ENCODE measurements at places on chromosomes 16 and 17.

- DNase-seq, result no peak
These were observed 70.5 kb downstream of the NDEL1 start for GRCh38 chr17:8506145-8506544.

DNA sequence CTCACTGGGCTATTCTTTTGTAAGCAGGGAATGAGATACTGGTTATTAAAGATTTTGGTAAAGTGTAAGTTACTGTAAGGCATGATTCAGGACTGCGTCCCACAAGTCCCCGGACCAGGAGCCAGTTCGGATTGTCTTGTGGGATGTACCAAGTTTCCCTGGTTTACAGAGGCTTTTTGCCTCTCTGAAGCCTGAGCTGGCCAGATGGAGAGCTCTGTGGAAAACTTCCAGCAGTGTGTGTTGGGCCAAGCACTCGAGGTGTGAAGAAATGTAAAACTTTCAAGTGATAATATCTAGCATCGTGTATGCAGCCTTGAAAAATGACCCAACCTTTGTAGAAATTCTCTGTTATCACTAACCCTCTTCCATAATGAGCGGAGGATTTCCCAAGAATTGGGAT is 2.4 kb downstream of the EPN2 start:
- DNase-seq, result peak; percentile 6

DNA sequence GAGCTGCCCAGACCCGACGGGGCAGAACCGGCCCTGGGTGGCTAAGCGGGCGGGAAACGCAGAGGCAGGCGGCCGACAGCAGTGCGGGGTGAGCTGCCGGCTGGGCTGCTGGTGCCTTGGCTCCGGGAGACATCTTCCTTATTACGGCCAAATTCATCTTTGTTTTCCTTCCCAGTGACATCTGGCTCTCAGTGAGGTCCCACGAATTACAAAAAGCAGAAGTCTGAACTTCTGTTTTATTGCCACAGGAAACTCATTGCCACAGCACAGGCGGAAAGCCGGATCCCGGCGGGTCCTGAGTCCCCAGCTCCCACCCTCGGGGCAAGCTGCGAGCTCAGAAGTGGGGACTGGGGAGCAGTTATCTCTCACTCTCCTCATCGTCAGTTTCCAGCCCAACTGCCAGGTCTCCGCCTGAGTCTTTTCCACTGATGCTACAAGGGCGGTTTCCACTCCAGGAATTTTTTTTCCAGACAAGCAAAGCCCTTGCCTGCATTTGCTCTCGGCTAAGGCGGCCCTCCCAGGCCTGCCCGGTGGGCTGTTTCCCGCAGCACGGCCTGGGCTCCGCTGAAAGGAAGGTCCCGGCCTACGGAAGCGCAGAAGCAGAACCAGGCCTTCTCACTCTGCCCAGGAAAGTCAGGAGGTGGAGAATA is 40.3 kb downstream of the CBFA2T3 start:
- no peak for DNase-seq

DNA sequence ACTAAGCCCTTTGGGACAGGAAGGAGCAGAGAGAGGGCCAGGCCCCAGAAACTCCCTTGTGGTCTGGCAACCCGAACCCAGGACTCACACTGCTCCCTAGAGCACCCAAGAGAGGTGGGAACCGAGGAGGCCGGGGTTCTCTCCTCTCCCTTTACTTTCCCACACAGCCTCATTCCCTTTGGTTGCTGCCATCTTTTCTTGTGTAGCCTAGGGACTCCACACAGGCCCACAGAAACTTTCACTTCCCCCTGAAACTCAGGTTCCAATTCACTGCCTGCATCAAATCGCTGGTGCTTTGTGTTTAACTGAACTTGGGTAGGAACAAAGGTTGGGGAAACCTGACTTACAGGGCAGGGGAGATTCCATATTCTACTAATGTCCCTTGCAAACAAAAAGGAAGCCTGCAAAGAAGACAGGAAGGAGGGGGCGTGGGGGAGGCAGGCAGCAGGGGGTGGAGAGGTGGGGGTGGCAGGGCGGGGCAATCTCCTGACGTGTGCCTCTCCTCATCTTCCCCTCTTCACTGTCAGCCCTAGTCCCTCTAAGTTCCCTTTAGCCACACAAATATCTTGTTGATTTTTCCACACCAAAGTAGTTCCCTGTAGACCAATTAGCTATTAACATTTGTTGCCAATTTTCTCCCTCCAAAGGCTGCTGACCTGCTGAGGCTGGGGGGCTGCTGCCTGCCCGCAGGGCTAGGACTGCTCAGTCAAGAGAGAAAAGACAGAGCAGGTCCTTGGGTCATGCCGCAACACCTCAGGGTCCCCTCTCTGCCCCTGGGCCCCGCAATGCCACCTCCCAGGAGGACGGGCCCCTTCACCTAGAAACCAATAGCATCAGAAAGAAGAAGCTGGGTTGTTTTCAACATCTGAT is 8.0 kb downstream of the ST3GAL2 start:
- no peak for DNase-seq

DNA sequence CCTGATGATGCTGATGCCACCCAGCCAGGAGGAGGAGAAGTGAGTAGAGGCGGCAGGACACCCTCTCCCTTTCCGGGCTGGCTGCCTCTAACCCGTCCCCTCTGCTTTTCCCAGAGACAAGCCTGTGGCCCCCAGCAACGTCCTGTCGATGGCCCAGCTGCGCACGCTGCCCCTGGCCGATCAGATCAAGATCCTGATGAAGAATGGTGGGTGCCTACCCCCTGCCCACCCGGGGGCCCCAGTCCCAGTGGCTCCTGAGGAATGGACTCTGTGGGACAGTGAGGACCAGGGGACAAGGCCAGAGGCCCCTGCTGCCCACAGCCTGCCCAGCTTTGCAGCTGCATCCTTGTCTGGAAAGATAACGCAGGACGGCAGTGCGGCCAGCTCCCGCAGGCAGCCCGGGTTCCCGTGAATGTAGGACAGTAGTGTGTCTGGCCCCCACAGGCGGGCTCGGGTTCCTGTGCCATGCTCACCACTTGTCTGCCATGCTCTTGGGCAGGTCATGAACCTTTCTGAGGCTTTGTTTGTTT is 19.9 kb downstream of the POLR3E start:
- no peak for DNase-seq

- DNase-seq, result no peak
These were observed 214.0 kb downstream of the CPPED1 start for GRCh38 chr16:12589676-12590075.

DNA sequence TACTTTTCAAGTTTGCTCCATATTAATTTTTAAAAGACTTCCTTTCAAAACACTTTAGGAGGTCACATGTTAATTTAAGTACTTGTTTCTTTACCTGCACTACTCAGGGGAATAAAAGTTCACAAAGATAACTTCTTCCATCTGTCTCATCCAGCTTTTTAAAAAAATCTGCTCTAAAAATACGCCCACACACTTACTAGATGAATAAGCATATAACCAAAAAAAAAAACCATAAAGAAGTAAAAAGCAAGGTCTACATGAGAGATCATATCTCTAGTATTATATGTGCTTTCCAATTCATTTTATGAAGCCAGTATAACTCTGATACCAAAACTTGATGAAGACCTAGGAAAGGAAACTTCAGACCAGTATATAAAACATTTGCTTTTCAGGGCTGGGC is 17.2 kb downstream of the SKAP1 start:
- no peak for DNase-seq

DNA sequence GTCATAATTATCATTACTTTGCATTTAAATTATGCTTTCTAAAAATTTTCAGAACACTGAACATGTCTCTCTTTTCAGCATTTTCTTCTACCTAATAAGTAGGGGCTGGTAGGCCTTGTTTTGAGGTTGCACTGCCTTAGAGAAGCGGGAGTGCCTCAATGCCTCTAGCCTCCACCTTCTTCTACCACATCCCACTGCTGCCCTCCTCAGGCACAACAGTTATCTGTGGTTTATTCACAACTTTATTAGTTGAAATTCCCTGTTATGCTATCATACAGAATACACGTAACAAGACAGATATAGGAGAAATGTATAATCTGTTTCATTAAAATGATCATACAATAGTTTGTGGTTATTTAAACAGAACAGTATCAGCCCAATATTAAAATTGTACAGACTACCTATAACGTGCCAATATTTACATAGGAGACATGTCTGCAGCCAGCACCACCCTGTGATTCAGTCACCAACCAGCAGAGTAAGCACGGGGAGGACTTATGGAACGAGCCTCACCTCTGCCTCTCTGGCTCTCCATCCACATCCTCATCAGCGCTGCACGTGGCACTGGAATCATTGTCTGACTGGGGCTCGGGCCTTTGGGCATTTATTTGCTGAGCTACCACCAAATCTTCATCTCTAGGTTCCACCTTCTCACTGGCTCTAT is 101.2 kb downstream of the TTC19 start:
- no peak for DNase-seq

GRCh38 chr16:61324044-61324443 is 712.2 kb downstream of the CDH8 start:
- no peak for DNase-seq

GRCh38 chr16:55179852-55180585 is 144.0 kb upstream of the IRX6 start:
- no peak for DNase-seq

DNA sequence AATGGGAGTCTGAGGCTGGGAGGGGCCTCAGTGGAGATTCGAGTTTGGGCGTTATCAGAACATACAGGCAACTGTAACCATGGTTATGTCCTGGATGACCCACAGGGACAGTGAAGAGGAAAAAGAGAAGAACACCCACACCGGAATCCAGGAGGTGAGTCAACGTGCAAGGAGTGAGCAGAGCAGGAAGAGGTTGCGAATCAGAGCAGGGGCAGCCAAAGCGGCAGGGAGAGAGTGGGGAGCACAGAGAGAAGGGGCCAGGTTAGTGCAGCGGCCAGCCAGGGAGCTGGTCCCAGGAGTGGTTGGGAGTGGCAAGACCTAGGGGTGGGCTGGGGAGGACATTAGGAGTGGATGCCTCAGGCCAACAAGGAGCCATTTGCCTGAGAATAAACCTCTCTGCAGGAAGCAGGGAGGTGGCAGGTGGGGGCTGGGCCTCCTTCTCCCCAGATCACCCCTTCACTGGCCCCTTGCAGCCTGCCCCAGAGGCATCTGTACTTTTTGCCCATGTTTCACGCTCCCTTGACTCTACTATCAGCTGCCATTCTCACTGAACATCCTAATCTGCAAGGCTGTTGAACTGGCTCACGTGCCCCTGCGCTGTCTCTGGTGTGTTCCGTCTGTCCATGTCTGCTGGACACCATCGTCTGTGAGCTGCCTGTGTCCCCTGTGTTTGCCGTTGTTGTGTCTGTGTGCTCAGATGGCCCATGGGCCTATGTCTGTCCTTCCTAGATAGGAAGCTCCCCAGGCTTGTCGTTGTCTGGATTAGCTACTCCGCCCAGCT is 5.1 kb downstream of the KRT13 start:
- no peak for DNase-seq

Data from glutamatergic neuron (in vitro differentiated cells).